ENCODE measurements at places on chromosomes 6 and 20.

DNA sequence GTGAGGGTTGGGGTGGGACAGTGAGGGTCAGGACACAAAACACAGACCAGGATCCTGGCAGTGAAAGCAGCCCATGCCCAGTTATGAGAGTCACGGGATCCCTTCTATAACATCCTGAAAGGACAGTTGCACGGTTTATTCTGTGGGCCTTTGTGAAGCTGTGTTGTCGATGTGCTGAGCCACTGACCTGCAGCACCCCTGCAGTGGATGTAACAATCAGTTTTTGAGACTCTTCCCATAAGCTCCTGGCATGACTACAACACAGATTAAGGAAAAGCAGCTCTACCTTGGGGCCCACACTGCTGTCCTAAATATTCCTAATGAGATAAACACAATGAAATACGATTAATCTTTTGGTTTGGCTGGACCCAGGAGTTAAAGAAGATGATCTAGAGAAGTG, 3.7 kb downstream of the PYGB start:
- H3K4me1 ChIP-seq = peaks cover 16% of the 10 kb centered on the region
- H3K4me3 ChIP-seq = no peak overlapping the region
- no peaks in the 10 kb centered on the region for H3K36me3 ChIP-seq
- no peak overlapping the region for H3K27ac ChIP-seq

GRCh38 chr6:9346923-9347322, 911.6 kb upstream of the SLC35B3 start:
- no peaks in the 10 kb centered on the region for H3K36me3 ChIP-seq
- no peak overlapping the region for H3K4me3 ChIP-seq
- no peak overlapping the region for H3K27ac ChIP-seq

- H3K27me3 ChIP-seq = no peaks in the 10 kb centered on the region
- H3K36me3 ChIP-seq = no peaks in the 10 kb centered on the region
- no peaks in the 10 kb centered on the region for H3K4me1 ChIP-seq
- no peak overlapping the region for H3K4me3 ChIP-seq
- DNase-seq = no peak
These were observed 31.8 kb upstream of the ZNF133 start for GRCh38 chr20:18256440-18257090.

GRCh38 chr6:17923401-17923863, 64.0 kb downstream of the KIF13A start:
- no peaks in the 10 kb centered on the region for H3K27me3 ChIP-seq
- DNase-seq = no peak
- H3K4me3 ChIP-seq = no peak overlapping the region
- peaks cover 41% of the 10 kb centered on the region for H3K4me1 ChIP-seq

- DNase-seq = peak; percentile 39
- no peak overlapping the region for H3K27ac ChIP-seq
- no peaks in the 10 kb centered on the region for H3K36me3 ChIP-seq
These were observed 94.3 kb upstream of the OLIG3 start for GRCh38 chr6:137588472-137588871.
